NCI-H146 (cell line): ENCODE measurements at places on chromosomes 3 and 15.

- DNase-seq = no peak
These were observed 63.1 kb downstream of the PRKAR2A start for GRCh38 chr3:48784426-48785120.

DNA sequence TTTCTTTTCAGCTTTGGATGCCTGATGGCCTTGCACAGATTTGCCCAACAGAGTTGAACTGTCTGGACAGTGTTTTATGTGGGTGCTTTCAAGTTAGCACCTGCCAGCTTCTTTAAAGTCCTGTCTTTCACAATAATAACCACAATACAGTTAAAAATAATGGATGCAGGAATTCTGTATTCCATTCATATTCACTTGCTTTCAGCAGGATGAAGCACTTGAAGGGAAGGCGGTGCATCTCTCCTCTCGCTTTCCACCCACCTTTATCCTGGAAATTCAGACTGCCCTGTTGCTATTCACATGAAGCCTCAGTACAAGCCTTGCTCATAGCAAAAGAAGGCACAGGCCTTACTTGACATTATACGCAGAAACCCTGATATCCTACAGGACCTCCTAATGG lies 26.5 kb upstream of the GYG1 start:
- no peak for DNase-seq

- DNase-seq = no peak
These were observed 35.2 kb downstream of the BHLHE40 start for GRCh38 chr3:5014391-5014790.

DNA sequence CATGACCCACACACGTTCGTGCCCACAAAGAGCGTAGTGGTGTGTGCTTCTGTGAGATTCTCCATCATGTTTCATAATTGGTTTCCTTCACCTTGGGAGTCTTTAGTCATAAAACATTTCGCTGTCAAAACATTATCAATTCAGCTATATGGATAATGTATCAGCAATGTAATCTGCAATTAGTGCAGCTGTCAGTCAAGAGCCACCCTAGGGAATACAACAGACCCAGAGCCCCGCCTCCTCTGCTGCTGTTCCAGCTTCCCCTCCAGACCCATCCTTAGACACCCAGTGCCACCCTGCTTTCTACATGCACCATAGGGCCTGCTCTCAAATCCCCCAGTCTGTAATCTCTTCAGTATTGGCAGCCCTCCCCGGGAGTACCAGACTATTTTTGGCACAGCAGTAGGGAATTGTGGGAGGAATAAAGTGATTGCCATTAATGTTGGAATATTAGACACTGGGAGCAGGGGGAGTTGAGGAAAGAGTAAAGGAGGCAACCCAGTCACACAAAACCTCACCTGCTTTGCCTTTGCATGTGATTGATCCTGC lies 31.5 kb upstream of the C3orf80 start:
- DNase-seq = no peak

DNA sequence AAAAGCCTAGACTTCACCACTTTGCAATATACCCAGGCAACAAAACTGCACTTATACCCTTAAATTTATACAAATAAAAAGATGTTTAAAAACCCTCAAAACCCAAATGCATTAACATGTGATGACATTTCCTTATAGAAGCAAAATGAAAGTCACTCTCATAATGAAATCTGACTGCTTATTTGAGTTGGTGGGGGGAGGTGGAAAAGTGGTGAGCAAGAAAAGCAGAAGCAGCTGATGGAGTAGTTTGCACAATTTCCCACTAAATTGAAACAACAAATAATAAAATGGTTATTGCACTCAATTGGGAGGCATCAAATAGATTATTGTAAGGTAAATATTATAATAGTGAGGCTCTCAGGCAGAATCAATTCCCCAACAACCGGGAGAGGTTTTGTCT lies 54.0 kb upstream of the GADL1 start:
- no peak for DNase-seq

DNA sequence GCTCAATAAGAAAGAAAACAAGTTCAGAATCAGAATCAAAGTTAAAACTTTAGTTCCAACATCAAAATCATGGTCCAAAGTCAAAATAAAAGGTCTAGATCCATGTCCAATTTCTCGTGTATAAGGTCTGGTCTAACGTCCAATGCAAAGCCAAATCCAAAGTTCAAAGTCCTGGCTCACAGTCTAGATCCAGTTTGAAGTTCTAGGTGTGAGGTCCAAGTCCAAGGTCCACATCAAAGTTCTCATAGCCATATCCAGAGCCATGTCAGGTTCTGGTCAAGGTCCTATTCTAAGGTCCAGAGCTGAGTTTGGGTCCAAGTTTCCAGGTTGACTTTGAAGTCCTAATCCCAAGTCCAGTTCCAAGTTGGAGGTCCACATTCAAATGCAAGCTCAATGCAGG lies 40.7 kb upstream of the VIPR1 start:
- DNase-seq = no peak

GRCh38 chr15:67853454-67853853 lies 13.6 kb upstream of the RNU6-1 start:
- no peak for DNase-seq

DNA sequence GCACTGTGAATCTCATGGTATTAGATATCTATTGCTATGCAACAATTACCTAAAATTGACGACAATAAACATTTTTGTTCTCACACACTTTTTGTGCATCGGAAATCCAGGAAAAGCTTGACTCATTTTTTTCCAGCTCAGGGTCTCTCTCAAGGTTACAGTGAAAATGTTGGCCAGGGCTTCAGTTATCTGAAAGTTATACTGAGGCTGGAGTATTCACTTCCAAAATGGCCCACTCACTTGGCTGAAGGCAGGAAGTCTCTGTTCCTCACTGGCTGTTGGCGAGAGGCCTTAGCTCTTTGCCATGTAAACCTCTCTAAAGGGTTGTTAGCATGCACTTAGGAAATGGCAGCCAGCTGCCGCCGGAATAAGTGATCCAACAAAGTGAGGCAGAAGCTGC lies 41.4 kb downstream of the OSTN start:
- no peak for DNase-seq

DNA sequence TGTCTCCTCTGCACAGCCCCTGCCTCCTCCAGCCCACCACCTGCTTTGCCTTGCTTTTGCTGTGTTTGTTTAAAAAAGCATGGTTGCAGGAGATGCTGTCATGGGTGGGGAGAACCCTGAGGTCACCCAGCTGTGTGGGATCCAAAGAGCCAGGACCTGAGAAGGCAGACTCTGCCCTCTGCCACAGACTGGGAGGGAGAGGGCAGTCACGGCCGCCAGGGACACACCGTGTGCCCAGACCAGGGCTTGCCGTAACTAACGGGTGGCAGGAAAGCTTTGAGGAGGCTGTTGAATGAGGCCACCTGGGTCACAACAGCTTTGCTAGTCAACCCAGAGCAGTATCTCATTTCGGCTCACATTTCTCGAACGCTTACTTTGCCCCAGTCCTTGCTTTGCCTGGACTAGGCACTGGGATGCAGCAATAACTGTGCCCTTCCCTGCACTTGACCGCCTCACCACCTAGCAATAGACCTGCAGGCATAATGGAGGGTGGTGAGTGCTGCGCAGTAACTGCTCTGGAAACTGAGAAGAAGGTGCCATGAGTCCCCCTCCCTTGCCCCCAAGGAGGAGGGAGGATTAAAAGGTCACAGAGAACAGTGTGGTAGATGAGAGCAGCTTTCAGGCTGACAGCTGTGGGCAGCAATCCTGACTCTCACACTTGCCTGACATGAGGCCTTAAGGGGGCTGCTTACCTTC lies 55.0 kb upstream of the CTDSPL start:
- DNase-seq = no peak
